HepG2 (cell line): ENCODE measurements at places on chromosomes 13 and 19.
A peak's percentile ranks its signal among the peaks of the same experiment; 100 is the strongest.

GRCh38 chr13:105552078-105552477 is 983.4 kb downstream of the EFNB2 start:
- DNase-seq = no peak

- no peak for DNase-seq
These were observed 62.6 kb downstream of the DCLK1 start for GRCh38 chr13:36068566-36068965.

GRCh38 chr13:64810750-64811149 is 2419.4 kb downstream of the PCDH9 start:
- no peak for DNase-seq

DNA sequence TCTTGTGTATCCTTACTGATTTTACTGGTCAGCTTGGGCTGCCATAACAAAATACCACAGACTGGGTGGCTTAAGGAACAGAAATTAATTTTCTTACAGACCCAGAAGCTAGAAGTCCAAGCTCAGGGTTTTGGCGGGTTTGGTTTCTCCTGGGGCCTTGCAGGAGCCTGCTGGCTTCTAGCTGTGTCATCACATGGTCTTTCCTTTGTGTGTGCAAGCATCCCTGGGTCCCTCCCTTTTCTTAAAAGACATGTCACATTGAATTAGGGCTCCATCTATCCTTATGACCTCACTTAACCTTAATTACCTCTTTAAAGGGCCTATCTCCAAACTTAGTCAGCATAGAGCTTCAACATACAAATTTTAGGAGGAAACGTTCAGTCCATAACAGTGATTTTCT is 23.4 kb downstream of the UBAC2 start:
- no peak for DNase-seq

DNA sequence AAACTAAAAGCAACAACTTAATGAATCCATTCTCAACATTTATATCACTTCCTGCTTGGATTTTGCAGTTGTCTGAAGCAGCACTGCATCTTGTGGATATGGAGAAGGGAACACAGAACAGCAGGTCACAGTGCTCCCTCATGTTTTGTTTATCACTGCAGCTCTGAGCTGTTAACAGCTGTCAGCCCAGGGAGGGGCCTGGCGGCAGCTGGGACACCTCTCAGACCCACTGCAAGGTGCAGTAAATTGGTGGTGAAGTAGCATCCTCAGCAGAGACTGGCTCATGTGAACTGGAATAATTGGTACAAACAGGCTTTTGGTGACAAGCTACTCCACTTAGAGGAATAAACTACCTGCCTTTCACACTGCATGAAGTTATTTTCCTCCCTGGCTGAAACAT is 170.4 kb downstream of the LIG4 start:
- DNase-seq = no peak

- no peak for DNase-seq
These were observed 18.5 kb downstream of the PTPRS start for GRCh38 chr19:5321851-5322681.

GRCh38 chr19:27792576-27793127 is 1420.3 kb downstream of the UQCRFS1 start:
- DNase-seq = no peak

DNA sequence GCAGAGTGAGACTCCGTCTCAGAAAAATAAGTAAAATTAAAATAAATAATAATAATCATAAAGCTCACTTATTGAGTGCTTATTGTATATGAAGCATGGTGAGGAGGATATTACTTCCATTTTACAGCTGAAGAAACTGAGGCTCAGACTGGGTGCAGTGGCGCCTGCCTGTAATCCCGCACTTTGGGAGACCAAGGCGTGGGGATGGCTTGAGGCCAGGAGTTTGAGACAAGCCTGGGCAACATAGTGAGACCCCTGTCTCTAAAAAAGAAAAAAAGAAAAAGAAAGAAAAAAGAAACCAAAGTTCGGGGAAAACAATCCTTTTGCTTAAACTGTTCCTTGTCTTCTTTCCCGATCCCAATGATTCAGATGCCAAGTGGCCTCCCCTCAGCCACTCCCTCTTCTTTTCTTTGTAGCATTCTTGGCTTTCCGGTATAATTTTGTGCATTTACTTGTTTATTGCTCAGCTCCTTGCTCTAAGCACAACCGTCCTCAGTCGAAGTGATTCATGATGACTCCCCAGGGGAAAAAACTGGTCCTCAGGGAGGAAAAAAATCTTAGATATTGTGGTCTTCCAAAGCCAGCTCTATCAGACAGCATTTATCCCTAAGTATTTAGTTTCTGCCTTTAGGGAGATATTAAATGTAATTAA is 965 bp upstream of the EIF3G start:
- DNase-seq = no peak

DNA sequence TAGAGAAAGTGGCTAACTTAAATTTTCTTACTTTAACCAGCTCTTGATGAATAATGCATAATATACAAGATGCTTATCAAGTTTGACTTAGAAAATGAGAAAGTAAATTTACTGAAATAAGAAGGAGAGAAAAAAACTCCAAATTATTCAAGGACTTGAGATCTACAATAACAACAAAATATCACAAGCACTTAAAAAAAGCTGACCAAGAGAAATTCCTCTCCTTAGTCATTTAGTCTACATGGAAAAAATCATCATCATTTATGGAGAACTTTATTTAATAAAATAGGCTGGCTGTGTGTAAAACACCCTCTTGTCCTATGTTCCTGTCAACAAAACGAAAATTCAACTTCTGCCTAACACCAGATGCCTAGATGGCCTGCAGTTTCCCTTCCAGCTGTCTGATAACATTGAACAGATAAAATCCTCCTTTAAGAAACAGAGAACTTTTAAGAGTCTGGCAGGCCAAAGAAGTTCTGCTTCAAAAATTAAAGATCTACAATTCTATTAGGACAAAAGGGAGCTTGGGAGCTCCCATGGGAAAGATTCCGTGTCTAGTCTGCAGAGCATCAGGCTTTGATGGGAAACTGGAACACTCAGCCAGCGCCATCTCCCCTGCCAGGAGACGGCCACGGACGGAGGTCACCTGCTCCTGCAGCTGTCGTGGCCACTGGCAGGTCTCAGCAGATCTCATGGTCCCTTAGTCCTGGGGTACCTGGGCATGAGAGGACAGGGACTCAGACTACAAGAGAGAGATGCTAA is 37.9 kb upstream of the ATP11A start:
- DNase-seq = no peak

- DNase-seq = no peak
These were observed 4.8 kb upstream of the ZNF14 start for GRCh38 chr19:19737559-19738332.

DNA sequence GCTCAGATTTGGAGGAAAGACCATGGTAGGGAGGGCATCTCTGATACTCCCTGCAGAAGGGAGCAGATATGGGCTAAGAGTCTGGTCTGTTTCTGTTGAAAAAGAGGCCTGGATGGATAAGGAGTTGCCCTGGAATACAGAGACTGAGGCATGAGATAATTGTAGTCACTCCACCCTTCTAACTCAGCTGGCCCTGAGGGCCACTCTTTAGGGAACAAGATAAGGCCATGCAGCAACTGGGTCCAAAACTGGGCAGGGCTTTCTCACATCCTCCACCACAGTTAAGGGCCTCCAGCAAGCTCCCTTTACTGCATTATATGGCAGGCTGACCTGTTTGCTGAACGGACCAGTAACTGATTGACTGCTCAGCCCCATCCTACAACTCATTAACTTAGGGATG is 1.3 kb downstream of the ZNF749 start:
- no peak for DNase-seq

DNA sequence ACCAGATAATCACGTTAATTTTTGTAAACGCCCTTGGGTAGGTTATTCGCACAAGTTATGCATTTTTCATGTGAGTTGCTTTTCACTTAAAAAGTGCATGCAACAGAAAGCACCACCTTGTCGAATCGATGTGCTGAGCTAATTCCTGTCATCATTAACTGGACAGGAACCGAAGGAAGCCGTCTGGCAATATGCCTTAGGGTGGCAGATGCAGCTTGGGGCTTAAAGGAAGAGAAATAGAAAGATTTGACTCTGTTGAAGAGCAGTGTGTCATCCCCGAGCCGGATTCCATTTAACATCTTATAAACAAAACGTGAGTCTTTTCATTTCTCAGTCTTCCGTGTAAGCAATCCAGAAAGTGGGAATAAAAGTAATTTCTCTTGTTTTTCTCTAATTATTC is 70.0 kb downstream of the ATP11A start:
- DNase-seq = no peak

DNA sequence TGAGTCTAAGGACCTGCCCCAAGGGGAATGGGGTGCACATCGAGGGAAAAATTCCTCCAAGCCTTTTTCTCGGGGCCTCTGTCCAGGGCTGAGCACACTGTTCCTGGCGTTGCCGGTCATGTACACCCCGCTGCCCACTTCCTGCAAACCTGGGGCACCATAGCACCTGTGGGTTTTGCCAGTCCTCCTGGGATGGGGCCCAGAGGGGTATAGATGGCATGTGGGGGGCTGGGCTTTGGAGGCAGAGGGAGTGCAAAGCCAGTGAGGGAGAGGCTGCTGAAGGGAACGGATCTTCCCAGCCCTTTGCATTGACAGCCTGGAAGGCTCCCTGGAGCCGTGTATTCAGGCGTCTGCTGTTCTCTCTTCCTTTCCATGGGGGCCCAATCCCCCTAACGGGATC is 187.3 kb downstream of the ZNF536 start:
- DNase-seq = no peak

DNA sequence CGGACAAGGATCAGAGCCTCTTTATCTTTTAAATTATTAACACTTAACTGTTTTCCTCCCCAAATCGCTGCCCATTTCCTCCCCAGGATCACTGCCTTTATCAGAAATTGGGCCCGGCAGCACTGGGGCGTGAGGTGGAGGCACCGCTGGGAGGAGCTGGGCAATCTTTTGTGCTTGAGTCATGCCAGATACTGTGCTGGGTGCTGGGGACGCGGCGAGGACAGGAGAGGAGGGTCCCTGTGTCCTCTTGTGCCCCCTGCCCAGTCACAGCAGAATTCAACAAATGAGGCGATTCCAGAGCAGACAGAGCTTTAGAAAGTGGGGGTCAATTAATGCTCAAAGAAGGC is 347.8 kb downstream of the ZNF536 start:
- DNase-seq = no peak

DNA sequence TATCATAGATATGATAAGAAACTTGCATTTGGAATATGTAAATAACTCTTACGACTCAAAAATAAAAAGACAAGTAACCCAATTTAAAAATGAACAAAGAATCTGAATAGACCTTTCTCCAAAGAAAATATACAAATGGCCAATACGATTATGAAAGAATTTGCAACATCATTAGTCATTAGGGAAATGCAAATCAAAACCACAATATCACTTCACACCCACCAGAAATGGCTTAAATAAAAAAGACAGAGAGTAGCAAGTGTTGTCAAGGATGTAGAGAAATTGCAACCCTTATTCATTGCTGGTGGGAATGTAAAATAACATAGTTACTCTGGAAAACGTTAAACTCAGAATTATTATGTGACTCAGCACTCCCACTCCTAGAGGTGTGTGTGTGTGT is 226.6 kb upstream of the MAB21L1 start:
- no peak for DNase-seq

DNA sequence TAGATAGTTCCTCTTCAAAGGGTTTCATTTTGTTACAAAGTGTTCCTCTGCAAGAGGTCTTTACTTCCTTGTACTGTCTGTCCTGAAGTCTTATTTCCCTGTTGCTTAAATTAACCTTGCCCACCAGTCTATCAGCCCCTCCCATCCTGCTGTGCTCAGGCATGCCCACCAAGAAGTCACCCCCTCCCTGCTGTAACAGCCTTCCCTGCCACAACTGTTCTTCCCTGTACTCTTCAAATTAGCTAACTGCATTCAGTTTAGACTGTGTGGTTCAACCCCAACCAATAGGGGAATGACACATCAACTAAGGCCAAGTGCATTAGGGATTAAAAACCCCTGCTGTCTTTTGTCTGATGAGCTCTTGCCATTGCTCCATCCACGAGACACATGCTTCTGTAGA is 34.4 kb upstream of the ZNF562 start:
- DNase-seq = no peak

DNA sequence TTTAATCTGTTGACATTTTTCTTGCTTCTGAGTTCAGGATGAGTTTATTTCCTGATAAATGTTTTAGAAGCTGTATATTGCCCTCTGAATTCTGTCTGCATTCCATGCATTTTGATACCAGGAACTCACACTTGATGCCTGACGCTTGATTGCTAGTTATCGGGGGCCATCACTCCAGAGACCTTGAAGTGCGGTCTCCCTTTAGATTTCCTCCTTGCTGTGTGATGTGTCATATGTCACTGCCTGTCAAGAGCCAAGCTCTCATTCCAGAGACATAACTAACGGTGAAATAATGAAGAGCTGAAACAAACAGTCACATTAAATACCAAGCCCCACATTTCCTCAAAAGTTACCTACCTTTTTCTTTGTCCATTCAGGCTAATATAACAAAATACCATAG is 155.5 kb downstream of the TNFSF13B start:
- no peak for DNase-seq

DNA sequence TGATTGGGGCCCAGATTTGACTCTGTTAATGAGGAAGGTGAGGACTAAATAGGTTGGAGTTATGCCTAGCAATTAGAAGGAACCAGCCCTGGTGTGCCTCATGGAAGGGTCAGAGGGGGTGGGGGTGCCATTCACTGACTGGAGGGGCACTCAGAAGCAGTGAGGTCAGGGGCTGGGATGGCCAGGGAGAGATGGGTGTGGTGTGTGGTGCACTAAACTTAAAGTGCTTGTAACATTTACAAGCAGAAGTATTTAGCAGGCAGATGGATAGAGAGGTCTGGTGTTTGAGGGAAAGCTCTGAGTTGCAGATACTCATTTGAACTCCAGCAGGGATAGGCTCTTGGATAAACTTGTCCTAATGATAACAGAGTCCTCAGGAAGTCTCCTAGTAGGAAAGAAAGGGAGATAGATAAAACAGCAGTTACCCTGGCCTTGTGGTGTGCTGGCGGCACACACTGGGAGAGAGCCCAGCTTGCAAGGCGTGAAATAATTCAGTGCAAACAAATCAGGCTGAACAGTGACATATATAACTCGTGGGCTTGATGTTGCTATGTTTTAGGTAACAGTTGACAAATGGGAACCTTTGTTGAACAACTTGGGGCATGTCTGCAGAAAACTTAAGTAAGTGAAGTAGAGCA is 20.0 kb upstream of the UPF3A start:
- no peak for DNase-seq

- DNase-seq = no peak
These were observed 820.6 kb upstream of the PCDH9 start for GRCh38 chr13:68050761-68051160.

- DNase-seq = no peak
These were observed 196.5 kb upstream of the TSHZ3 start for GRCh38 chr19:31545777-31546176.

DNA sequence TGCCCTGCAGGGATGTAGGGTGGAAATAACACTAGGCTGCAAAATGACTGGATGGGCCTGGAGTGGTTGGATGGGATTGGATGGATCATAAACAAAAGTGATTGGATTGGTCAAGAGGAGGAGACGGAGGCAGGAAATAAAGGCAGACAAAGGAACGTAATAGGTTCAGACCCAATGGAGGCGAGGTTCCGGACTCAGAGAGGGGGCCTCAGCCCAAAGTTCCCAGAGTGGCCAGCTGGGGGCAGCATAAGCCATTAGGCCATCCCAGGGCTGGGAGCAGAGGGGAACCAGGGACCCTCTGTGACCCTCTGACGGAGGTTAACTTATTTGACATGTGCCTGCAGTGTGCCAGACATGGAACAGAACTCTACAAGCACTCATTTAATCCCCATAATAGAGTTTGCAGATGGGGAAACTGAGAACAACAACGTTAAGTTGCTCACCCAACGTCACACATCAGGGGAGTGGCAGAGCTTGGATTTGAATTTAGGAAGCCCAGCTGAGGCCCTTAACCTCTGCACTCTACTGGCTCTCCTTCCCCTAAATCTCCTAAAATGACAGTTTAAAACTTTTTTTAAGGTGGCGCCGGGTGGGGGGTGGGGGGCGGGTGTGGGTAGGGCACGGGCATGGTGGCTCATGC is 15.3 kb upstream of the MAP1S start:
- DNase-seq = peak; percentile 33
